ENCODE measurements at places on chromosomes 1 and 21.

DNA sequence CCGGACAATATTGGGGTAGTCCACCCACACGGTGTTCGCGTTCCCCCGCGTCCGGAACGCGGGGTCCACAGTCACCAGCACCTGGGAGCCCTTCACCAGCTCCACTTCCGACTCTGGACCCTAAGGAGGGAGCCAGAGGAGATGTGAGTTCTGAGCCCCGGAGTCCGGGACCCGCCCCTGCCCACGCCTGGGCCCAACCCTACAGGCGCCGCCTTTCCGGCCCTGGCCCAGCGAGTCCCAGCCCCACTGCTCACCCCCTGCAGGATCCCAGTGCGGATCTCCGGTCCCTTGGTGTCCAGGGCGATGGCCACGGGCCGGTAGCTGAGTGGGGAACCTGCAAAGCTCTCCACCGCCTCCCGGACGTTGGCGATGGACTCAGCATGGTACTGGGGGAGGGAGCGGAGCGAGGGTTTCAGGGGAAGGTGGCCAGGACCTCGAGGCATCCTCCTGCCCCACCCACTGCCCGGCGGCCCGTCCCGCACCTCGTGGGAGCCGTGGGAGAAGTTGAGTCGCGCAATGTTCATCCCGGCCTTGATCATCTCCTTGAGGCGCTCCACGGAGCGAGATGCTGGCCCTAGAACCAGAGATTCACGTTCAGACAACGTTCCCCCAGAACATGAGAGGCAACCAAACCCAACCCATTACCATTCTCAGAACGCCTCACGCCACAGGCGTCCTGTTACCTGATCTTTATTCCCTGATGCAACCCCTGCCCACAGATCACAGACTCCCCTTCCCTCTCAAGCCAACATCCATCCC is 5.9 kb downstream of the PKLR start:
- no peak for DNase-seq

DNA sequence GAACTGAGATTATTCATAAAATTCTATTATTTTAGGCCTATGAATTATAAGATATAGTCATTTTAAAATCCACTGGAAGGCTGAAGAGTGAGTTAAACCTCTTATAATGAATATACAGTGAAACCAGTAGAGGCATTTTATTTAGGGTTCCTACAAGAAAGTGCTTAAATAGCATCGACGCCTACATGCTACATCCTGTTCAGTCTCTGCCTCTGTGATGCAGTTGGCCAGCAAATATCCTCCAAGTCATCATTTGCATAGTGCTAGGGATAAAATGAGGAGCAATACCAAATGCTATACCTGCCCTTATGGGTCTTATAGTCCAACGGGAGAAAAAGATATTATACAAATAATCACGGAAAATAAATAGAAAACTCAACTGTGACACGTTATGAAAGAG is 59.6 kb downstream of the EDEM3 start:
- no peak for DNase-seq

DNA sequence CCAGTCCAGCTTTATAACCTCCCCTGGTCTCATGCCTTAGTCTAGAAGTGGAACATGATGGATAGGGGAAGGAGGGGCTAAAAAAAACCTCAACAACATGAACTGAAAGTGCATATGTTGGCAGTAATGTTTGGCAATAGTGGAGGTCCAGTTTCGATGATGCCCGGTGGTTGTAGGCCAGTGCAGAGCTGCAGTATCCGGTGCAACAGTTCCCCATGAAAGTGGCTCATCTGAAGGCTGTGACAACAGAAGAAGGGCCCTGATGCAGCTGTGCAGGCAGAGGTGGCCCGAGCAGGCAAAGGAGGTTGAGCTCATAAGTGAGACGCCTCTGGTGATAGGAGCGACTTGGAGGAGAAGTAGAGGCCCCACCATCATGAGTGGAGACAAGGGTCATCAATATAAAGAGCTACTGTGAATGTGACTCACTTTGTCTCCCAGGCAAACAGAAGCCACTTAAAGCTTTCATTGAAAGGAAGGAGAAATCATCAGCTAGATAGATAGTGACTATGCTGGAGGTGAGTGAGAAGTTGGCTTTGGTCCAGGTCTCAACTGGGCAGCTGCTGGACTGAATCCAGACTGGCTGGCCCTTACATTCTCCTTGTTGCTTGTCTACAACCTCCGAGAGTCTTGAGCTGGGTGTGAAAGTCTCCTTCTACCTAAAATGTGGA is 10.2 kb upstream of the CREG1 start:
- no peak for DNase-seq

GRCh38 chr1:17067465-17068240 is 13.8 kb upstream of the SDHB start:
- no peak for DNase-seq

DNA sequence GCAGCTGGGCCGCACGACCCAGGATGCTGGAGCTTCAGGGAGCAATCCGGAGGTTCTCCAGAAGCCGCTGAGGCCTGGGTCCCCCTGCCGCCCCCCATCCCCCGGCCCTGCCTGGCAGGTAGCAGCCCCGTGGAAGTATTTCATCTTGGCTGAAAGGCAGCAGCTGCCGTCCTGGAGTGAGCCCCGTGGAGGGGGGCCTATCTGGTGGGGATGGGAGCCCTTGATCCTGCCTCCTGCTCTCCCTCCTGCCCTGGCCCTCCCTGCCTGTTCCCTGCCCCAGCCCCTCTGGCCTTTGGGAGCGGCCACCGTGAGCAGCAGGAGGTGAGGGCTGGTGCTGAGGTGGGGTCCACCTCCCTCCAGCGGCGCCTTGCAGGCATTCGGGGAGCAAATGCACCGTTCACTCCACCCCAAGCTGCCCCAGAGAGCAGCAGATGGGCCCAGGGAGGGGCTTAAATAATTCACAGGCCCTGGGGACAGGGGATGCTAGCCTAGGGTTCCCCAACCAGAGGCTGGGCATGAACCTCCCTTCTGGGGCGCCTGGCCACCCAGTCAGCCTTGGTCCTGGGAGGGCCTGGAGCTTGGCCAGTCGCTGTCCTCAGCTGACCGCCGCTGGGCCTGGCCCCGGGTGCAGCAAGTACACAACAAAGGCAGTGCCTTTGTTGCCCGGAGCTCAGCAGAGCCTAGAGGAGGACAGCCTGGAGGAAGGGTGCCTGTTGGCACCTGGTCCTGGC is 23.7 kb upstream of the PLCH2 start:
- no peak for DNase-seq

GRCh38 chr1:3186526-3186921 is 117.5 kb downstream of the PRDM16 start:
- DNase-seq, result peak; percentile 55

Data from HAP-1 (cell line).